Thyroid gland (tissue), 4 donors: ENCODE measurements at places on chromosomes 1 and 21.
A peak's percentile ranks its signal among the peaks of the same experiment; 100 is the strongest.

DNA sequence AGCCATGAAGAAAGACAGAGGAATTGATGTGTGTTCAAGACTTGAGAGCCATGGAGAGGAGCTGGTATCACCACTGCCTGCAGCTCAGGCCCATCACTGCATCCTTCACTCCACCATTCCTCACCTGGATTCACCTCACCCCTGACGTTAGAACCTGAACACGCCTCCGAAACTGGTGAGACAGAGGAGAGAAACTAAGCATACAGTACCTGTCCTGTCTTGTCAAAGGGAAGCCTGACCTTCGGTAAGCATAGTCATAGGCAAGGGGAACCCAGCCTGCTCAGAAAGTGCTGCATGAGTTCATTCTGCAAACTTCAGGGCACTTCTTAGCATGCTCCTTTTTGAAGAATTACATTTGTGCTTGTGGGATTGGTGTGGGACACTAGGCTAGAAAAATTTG is 425.8 kb downstream of the DSCAM start:
- H3K36me3 ChIP-seq = no peaks in the 10 kb centered on the region
- no peak for DNase-seq
- no peaks in the 10 kb centered on the region for H3K4me1 ChIP-seq
- no peaks in the 10 kb centered on the region for H3K27me3 ChIP-seq
- H3K27ac ChIP-seq = no peak overlapping the region

DNA sequence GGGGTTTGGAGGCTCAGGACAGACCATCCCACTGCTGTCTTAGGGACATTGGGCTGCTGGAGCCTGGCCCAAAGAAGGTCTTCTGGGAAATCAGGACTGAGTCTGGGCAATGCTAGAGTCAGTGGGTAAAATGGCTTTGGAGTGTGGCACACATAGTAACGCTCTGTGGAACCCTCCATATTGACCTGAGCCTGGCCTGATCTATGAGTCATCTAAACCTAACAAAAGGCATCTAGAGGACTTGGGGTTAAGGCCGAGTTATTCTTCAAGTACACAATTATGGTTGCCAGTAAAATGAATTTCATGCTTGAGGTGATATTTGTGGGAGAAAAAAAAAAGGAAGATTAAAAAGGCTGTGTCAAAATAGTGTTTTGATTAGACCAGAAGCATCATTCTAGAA is 77.7 kb downstream of the ST6GALNAC5 start:
- H3K4me1 ChIP-seq = no peaks in the 10 kb centered on the region
- H3K36me3 ChIP-seq = no peaks in the 10 kb centered on the region
- no peak for DNase-seq
- no peak overlapping the region for H3K27ac ChIP-seq

- H3K27ac ChIP-seq = no peak overlapping the region
- no peak overlapping the region for H3K4me3 ChIP-seq
- H3K27me3 ChIP-seq = no peaks in the 10 kb centered on the region
- DNase-seq = no peak
- H3K4me1 ChIP-seq = no peaks in the 10 kb centered on the region
Measured at GRCh38 chr1:62090016-62090415, 104.6 kb upstream of the L1TD1 start.

- DNase-seq = peak; percentile 95
- no peaks in the 10 kb centered on the region for H3K27me3 ChIP-seq
- H3K36me3 ChIP-seq = no peaks in the 10 kb centered on the region
- H3K4me3 ChIP-seq = no peak overlapping the region
- H3K27ac ChIP-seq = peak overlapping the region; percentile 97
Measured at GRCh38 chr1:11787251-11787803, 18.4 kb downstream of the MTHFR start.

- no peaks in the 10 kb centered on the region for H3K27me3 ChIP-seq
- peaks cover 5% of the 10 kb centered on the region for H3K4me1 ChIP-seq
- no peak overlapping the region for H3K4me3 ChIP-seq
- H3K36me3 ChIP-seq = peaks cover 7% of the 10 kb centered on the region
- DNase-seq = peak; percentile 43
- H3K27ac ChIP-seq = peak overlapping the region; percentile 28
Measured at GRCh38 chr1:45557422-45557944, 6.9 kb downstream of the AKR1A1 start.

- H3K27me3 ChIP-seq = no peaks in the 10 kb centered on the region
- H3K36me3 ChIP-seq = no peaks in the 10 kb centered on the region
- no peak overlapping the region for H3K27ac ChIP-seq
- H3K4me1 ChIP-seq = no peaks in the 10 kb centered on the region
Measured at GRCh38 chr1:43518935-43519686, 11.6 kb upstream of the PTPRF start.
